ENCODE measurements at places on chromosomes 11 and 22.

DNA sequence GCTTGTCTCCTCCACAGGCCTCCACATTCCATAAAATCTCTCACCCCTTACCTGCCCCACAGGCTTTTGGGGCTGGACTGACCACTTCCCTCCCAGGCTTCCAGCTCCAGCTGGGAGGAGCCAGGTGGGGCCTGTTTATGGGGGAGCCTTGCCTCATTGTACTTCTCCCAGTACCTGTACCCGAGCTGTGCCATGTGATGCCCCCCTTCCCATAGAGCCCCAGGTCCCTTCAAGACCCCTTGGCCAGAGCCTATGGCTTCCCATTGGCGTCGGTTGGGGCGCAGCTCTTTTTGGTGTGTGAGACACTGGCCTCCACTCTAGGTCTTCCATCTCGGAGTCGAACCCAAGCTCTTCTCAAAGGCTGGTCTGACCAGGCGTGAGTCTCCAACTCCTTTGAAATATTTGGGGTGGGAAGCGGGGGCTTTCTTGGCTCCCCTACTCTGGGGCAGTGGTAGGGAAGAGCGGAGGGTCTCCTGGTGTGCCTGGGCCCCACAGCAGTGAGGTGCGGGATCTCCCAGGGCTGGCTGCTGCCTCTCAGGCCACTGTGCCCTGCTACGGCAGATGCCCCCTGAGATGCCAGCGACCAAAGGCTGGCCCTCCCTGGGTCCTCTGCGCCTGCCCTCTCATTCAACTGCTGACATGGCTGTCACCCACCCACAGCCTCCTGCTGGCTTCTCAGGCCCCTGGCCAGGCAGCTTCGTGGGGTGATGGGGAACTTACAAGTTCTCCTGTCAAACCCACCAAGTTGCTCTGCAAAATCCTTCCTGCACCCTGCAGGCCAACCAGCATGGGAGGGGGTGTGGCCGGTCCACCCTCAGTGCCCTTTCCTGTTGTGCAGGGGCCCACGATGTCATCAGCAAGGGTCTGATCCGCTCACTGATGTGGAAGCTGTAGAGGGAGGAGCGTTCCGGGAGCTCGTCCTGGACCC lies 25.7 kb downstream of the DRICH1 start:
- DNase-seq = no peak

DNA sequence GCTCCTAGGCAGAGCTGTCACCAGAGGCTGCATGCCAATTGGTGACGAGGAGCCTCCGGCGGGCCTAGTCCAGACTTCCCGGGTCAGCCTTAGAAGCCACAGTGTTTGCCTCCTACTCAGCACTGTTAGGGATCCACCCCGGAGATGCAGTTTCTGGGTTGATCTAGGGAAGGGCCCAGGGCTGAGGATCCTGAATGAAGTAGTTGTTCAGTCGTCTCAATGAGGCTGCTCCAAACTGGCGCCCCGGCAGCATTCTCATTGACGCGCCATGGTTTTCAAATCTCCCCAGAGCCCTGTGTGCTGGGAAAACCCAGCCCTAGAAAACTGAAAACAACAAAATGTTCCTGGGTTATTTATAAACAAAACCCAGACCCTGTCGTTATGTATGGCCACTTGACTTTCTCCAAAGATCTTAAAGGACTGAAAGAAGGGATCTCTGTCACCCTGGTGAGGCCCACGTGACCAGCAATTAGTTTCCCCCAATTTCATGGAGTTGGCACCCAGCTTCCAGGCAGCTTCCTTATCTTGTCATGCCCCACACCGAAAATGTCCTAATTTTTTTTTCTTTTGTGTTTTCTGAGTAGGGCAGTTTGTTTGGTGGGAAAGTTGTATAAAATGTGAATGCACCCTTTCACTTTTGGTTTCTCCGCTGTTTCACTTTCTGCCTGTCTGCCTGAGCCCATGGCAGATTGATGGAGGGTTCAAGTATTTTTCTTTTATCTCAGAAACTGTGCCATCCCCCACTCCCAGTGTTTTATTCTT lies 2.0 kb upstream of the EHD1 start:
- no peak for DNase-seq

GRCh38 chr11:124085583-124085982 lies 29.7 kb upstream of the VWA5A start:
- no peak for DNase-seq

- no peak for DNase-seq
Observed at GRCh38 chr11:75768909-75769771, 562 bp downstream of the DGAT2 start.

- DNase-seq = no peak
Observed at GRCh38 chr11:2290351-2290841, 11.3 kb downstream of the C11orf21 start.

GRCh38 chr11:111327908-111328624 lies 29.7 kb downstream of the POU2AF3 start:
- no peak for DNase-seq

DNA sequence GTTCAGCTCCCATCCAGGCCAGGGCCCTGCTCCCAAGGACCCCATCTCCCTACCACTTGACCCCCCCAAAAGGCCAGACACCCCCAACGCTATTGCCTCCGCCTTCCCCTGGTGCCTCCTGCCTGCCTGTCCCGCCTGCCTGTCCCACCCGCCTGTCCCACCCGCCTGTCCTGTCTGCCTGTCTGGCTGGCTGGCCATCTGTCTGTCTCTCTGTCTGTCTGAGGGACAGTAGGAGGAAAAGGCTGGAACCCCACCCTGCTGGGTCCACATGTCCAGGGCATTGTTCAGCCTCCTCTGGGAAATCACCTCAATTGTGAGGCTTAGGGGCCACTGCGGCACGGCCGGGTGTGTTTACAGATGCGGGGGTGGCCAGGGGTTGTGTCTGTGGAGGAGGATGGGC lies 25.3 kb upstream of the CBX7 start:
- DNase-seq = no peak

GRCh38 chr11:80727315-80727714 lies 1286.5 kb upstream of the TENM4 start:
- DNase-seq = no peak

DNA sequence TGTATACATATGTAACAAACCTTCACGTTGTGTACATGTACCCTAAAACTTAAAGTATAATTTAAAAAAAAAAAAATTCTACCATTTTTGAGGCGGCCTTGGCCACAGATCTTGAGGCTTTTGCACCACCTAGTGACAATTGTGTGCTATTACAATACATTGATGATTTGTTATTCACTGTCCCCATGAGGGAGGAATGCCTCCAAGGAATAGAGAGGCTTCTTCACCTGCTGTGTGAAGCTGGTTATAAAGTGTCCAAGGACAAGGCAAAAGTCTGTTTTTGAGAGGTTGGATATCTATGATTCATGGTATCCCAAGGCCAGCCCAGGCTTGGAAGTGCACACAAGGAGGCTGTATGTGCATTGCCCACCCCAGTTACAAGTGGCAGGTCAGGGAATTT lies 30.7 kb downstream of the SLC22A25 start:
- no peak for DNase-seq

GRCh38 chr11:88312628-88313027 lies 24.9 kb downstream of the CTSC start:
- no peak for DNase-seq

GRCh38 chr11:68135161-68135560 lies 14.0 kb upstream of the CHKA start:
- DNase-seq = no peak

GRCh38 chr11:788953-789940 lies 643 bp downstream of the CEND1 start:
- no peak for DNase-seq

- no peak for DNase-seq
Observed at GRCh38 chr11:12653729-12654128, 20.5 kb upstream of the TEAD1 start.

DNA sequence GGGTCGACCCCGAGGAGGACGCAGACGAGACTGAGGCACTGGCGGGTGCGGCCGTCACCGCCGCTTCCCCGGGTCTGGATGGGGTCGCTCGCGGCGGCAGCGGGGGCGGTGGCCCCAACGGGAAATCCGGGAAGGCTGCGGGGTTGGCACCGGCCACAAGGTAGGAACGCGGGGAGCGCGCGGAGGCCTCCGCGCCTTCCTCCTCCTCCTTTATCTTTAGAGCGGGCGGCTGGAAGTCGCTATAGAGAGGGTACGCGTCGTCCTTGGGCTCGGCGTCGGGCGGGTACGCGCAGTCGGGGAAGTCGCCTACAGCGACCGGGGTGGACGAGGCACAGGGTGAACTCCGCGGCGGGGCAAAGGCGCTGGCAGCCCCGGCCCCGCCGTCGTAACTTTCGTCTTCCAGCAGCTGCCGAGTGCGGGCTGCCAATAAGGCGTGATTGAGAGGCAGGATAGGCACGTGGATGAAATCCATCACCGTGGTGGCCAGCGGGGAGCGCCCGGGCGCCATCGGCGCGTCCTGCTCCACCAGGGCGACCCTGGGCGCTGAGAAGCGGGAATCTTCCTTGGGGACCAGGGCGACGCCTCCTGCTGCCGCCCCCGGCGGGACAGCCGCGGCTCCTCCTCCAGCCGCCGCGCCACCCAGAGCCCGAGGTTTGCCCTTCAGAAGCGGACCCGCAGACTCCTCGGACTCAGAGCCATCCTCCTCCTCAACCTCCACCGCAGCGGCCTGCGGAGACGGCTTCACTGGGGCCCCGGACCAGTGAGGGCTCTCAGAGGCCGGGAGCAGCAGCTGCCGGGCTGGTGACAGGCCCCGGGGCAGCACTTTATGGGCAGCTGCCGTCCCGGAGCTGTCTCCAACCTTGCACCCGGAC lies 1.7 kb downstream of the PGR start:
- no peak for DNase-seq

GRCh38 chr22:23089010-23089409 lies 18.7 kb downstream of the GNAZ start:
- no peak for DNase-seq

DNA sequence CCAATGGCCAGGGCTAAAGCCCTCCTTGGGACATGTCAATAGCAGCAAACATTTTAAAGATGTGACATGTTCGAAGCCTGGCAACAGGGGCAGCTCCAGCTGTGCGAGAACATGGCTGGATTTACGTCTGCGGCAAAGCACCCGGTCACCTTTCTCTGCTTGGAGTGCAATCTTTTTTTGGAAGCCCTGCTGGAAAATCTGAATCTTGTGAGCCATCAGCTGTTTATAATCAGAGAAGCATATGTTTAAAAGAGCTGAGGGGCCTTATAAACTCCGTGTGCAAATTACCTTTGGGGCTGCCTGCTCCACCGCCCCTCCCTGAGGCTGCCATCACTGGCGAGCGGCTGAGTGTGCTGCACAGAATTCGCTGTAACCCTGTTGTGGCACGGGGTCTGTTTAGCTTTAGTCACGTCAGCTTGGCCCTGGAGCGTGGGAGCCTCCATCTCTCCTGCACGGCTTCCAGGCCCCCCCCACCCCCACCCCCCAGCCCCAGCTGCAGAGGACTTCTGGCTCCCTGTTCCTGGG lies 9.0 kb upstream of the KCNQ1OT1 start:
- no peak for DNase-seq

DNA sequence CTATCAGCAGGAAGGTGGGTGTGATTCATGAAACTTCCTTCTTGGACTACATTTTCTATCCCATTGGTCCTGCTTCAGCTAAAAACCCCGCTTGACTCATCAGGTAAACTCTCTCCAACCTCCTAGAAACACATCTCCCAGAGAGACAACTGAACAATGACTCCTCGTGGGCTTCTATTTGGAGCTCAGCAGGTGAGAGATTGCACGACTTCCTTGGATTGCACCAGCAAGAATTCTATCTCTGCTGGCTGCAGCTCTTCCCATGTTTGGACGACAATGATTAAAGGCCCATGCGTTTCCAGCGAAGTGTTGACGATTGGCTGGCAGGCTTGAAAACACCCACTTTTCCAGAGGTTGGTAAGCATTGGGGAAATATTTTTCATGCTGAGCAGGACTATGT lies 216.1 kb upstream of the NTM start:
- no peak for DNase-seq

DNA sequence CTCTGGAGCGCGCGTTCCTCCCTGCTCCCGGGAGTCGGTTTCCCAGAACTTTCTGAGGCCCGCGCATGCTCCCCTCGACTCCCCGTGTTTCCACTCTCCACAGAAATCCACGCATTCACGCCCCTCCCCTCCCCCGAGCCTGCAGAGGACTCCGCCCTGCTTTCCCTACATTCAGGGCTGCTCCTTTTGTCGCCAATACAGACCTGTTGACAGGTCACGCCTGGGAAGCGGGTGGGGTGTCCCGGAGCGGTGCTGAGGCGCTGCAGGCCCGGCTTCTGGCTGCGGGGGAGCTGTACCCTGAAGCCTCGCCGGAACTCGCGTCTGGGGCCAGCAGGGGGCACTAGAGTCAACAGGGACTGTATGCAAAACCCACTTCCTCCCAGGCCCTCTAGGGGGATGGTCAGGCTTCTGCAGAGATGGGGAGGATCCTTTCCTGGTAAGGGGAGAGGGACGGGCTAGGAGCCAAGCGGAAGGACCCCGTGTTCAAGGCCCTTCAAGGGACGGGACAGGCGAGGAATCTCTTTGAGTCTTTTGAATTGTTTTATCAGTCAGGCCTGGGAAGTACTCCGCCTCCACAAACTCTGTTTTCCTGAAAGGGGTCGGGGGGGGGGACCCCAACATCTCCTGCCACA lies at the start of gene PRAME:
Gene PRAME, minus strand, starts transcription at position 294 of the 632 bp plus-strand sequence. CDS start 2,433 bp downstream, outside the sequence.
- DNase-seq = no peak

- DNase-seq = no peak
Observed at GRCh38 chr11:103534959-103535358, 425.7 kb downstream of the DYNC2H1 start.

- DNase-seq = peak; percentile 77
Observed at GRCh38 chr11:130042093-130042591, 27.6 kb upstream of the APLP2 start.

DNA sequence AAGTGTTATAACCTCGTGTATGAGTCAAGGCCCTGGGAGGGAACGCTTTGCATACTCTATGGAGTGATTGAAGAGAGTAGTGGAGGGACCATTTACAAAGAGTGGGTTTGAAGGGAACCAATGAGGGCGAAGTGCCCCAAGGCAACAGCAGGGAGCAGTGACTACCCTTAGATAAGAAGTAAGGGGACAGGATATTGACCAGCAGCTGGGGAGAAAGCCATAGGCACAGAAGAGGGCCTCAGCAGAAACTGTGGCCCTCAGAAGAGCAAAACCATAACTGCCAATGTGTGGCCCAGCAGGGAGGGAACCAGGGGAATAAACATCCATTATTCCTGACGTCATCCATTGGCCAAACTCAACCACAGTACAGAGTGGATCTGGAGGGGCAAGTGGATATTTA lies 24.7 kb downstream of the PARVA start:
- DNase-seq = no peak
